ENCODE measurements at places on chromosomes 1 and 21. TPM values are rescaled to one million over a fixed set of nuclear protein-coding genes. Genes with fewer than 3 reads are reported as not detected.
A peak's percentile ranks its signal among the peaks of the same experiment; 100 is the strongest.

GRCh38 chr1:41420860-41421259 is 59.6 kb downstream of the FOXO6 start:
- H3K27me3 ChIP-seq, result no peaks in the 10 kb centered on the region
- DNase-seq, result no peak
- no peaks in the 10 kb centered on the region for H3K4me1 ChIP-seq
- no peak overlapping the region for H3K27ac ChIP-seq
- H3K4me3 ChIP-seq, result no peak overlapping the region
- H3K36me3 ChIP-seq, result no peaks in the 10 kb centered on the region

DNA sequence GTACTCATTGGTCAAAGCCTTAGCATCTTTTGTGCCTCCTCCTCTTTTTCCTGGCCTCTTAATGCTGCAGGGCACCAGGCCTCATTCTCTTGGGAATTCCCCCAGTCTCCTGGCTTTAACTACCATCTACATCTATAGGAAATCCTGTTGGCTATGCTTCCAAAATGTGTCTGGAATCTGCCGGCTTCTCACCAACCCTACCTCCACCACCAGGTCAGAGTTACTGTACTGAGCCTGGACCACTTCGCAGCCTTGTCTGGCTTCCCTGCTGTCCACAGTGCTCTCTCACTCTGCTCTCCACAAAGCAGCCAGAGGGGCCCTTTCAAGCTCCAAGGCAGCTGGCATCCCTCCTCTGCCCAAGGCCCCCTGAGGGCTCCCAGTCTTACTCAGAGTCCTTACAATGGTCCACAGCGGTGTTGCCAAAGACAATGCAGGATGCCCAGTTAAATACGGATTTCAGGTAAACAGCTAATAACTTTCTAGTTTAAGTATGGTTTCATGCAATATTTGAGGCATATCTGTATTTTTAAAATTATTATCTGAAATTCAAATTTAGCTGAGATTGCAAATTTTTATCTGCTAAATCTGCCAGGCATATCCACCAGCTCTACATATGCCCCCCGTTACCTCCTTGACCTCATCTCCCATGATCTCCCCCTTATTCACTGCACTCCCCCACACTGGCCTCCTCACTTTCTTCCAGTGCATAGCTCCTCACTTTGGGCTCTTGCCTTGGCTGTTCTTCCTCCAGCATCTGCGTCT is 34.5 kb upstream of the FAM163A start:
- H3K36me3 ChIP-seq, result no peaks in the 10 kb centered on the region
- no peak overlapping the region for H3K27ac ChIP-seq
- H3K4me3 ChIP-seq, result no peak overlapping the region
- DNase-seq, result no peak
- H3K4me1 ChIP-seq, result no peaks in the 10 kb centered on the region
- H3K27me3 ChIP-seq, result no peaks in the 10 kb centered on the region

- H3K36me3 ChIP-seq, result no peaks in the 10 kb centered on the region
- H3K27me3 ChIP-seq, result no peaks in the 10 kb centered on the region
Observed at GRCh38 chr1:178510155-178510554, 2.8 kb upstream of the TEX35 start.

DNA sequence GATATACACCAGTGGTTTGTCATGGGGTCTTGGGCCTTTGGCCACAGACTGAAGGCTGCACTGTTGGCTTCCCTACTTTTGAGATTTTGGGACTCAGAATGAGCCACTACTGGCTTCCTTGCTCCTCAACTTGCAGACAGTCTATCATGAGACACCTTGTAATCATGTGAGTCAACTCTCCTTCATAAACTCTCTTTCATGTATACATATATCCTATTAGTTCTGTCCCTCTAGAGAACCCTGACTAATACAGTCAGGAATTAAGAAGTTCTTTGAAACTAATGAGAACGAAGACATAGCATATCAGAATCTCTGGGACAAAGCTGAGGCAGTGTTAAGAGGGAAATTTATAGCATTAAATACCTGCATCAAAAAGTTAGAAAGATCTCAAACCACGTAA is 110.8 kb downstream of the SLC5A9 start:
- H3K4me3 ChIP-seq, result no peak overlapping the region
- no peaks in the 10 kb centered on the region for H3K27me3 ChIP-seq
- H3K4me1 ChIP-seq, result no peaks in the 10 kb centered on the region
- DNase-seq, result no peak
- no peaks in the 10 kb centered on the region for H3K36me3 ChIP-seq

DNA sequence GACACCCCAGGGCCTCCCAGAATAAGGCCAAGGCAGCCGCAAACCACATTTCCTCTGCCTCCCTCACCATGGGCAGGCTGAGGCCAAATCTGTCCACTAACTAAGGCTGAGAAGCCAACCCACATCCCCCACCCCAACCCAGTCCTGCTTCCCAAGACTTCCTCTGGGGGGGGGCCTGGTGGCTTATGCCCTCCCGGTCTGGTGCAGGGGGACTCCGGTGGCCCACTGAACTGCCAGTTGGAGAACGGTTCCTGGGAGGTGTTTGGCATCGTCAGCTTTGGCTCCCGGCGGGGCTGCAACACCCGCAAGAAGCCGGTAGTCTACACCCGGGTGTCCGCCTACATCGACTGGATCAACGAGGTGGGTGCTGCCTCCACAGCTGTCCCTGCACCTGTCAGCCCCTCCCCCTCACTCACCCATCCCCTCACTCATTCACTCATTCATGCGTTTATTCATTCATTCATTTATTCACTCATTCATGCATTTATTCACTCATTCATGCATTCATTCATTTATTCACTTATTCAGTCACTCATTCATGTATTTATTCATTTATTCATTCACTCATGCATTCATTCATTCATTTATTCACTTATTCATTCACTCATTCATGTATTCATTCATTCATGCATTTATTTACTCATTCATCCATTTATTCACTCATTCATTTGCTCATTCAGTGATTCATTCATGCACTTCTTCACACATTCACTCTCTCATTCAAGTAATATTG is 7.3 kb downstream of the CTRC start:
- no peak for DNase-seq
- no peak overlapping the region for H3K4me3 ChIP-seq
- no peaks in the 10 kb centered on the region for H3K36me3 ChIP-seq
- no peaks in the 10 kb centered on the region for H3K4me1 ChIP-seq
- no peaks in the 10 kb centered on the region for H3K27me3 ChIP-seq
- no peak overlapping the region for H3K27ac ChIP-seq

- H3K27ac ChIP-seq, result no peak overlapping the region
- H3K36me3 ChIP-seq, result no peaks in the 10 kb centered on the region
- H3K27me3 ChIP-seq, result no peaks in the 10 kb centered on the region
- H3K4me3 ChIP-seq, result no peak overlapping the region
- no peak for DNase-seq
Observed at GRCh38 chr1:165300400-165300903, 56.1 kb downstream of the LMX1A start.

DNA sequence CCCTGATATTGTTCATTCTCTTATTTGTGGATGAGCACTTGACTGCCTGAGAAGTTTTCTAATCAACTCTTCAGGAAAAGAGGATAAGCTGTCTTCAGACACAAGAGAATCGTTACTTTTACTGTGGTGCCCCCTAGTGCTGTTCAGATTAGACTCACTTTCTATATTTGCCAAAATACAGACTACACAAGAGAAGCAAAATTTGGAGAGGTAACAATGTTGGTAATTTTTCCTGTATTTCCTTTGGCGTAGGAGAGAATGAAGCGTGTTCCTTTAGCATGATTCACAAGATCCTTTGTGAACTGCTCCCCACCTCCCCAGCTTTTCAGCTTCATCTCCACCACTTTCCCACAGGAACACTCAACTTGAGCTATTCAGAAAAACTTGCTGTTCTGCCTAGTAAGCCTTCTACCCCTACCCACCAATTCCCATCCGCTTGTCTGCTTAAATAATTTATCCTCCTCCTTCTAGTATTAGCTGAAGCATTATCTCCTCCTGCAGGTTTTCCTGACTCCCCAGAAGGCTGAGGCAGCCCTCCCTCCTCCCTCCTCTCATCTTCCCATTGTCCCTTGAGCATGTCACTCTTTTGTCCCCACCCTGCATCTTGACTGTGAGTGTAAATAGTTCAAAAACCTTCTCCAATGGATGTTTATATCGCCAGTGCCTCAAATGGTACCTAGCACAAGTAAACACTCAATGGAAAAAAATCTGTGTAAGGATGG is 4.5 kb downstream of the TNFSF4 start:
- no peaks in the 10 kb centered on the region for H3K4me1 ChIP-seq
- no peaks in the 10 kb centered on the region for H3K36me3 ChIP-seq
- no peaks in the 10 kb centered on the region for H3K27me3 ChIP-seq
- peak; percentile 41 for DNase-seq
- no peak overlapping the region for H3K27ac ChIP-seq
- no peak overlapping the region for H3K4me3 ChIP-seq

SMPDL3B gene
- 7.7 TPM for total RNA-seq

APOBEC4 gene
- total RNA-seq, result not detected
